ENCODE measurements at places on chromosomes 7 and 10.
A peak's percentile ranks its signal among the peaks of the same experiment; 100 is the strongest.

DNA sequence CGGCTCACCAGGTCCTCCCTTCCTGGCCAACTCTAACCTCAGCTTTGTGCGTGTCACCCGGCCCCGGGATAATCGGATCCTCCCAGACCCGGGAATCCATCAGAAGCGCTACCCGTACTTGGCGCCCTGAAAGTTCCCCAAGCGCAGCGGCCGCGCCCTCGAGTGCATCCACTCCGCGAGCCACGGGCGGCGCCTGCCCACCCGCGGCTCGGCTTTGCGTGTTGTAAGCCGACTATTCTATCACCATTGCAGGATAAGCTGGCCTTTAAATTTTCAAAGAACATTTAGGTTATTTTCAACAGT lies 35.7 kb upstream of the EBLN1 start:
- peak; percentile 38 for DNase-seq

DNA sequence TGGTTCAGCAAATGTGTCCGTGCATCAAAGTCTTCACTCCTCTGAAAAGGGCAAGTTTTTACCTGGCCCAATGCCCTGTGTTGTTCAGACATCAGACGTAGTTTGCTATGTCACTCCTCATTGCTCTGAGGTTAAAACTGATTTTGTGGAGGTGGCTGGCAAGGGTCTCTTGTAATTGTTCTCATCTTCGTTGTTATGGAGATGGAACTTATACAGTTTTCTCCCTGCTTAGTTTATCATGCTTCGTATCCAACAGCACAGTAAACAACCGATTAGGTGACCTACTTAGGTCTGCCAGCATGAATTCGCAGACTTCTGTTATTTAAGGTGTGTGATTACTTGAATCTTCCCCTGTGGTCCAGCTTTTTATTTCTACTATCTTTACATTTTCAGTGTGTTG lies 274.1 kb upstream of the SMIM30 start:
- DNase-seq = no peak

- no peak for DNase-seq
Observed at GRCh38 chr7:130367088-130367755, 13.1 kb upstream of the CPA1 start.

GRCh38 chr7:123966936-123967335 lies 41.9 kb downstream of the SPAM1 start:
- DNase-seq = peak; percentile 86

DNA sequence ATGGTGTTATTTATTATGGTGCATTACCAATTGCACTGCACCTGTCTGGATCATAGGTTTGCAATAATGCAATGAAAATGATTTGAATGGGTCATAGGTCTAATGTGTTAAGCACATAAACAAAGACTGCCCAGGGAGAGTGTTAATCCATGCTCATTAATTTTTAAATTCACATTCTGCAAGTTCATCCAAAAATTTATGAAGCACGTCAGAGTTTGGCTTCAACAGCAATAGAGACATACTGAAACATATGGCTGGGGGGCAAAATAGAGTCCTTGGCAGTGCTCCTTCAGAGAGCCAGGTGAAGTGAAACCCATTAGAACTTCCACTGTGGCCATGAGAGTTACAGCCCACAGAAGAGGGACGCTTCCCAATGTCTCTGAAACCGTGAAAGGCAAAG lies 441.1 kb downstream of the POM121L12 start:
- DNase-seq = no peak

GRCh38 chr7:46934198-46934825 lies 647.6 kb downstream of the TNS3 start:
- no peak for DNase-seq

All from globus pallidus (tissue), 1 donor.